ENCODE measurements at places on chromosomes 1 and 21.

GRCh38 chr1:200401708-200402107 is 8.1 kb downstream of the ZNF281 start:
- DNase-seq = no peak

GRCh38 chr1:202805886-202806844 is 2.1 kb downstream of the KDM5B start:
- no peak for DNase-seq

GRCh38 chr1:230423261-230423660 is 2.9 kb downstream of the PGBD5 start:
- DNase-seq = no peak

DNA sequence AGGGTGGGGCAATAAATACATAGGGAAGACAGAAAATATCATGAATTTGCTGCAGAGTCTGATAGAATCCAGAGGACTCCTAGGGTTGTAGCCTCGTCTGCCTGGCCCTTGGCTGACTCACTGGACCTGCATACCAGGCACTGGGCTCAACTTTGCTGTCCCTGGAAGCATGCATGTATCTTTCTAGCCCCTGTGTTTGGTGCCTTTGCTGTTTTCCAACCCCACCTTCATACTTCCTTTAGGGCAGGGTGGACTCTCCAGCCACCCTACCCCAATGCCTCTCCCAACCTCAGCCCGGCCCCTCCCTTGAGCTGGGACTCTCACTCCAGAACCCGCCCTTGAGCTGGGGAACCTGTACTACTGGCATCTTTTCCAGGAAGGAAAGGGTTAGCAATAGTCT is 1.2 kb downstream of the RAB25 start:
- no peak for DNase-seq

GRCh38 chr1:206969090-206969489 is 1.2 kb downstream of the FCAMR start:
- DNase-seq = no peak

GRCh38 chr1:219621047-219621786 is 8.3 kb upstream of the ZC3H11B start:
- DNase-seq = no peak

DNA sequence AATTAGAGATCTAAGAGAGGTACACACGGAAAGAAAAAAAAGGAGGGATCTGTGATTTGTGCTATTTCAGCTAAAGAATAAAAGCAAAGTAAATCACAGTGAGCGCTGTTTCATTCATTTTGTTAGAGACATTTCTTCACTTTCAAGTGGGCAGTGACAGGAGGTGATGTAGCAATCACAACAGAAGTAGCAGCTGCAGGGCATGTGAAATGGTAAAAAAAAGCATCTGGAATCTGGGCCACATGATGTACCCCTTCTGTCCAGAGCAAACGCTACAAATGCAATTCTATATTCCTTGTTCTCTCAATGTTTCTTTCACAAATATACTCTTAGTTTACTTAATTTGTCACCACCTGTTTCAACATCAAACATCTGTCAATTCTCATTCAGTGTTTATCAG is 786.5 kb downstream of the LRRIQ3 start:
- DNase-seq = no peak

DNA sequence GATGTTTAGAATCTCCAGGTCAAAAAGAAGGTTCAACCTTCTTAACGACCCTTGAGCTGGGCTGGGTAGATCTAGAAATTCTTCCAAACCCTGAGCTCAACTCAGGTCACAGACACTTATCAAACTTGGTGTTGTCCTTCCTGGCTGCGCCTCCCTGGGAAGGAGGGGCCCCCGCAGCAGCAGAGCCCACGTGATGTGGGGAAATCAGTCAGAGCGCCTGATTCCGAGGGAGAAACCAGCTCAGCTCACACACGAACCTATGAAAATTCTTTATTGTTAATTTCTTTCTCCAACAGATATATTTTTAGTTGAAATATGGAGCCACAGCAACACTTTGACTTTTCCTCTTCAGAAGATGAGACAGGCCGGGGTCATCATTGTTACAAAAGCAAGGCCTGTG is 24.3 kb upstream of the CLSTN1 start:
- DNase-seq = peak; percentile 43

GRCh38 chr1:19330449-19331135 is 18.5 kb downstream of the SLC66A1 start:
- DNase-seq = no peak

DNA sequence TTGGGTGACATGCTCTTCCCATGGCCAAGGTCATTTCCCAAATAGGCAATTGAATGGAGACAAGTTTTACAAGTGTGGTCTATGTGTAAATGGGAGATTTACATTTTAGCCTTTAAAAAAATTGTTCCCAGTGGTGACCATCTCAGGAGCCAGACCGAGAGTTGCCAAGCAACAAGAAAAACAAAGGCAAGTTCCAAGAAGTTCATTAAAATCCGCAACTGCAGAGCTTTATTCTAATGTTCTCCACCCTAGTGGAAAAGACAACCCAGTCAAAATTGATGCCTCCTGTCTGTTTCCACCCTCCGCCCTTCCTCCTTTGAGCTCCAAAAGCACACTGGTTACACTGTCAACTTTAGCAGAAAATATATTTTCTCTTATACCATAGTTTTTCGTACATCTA is 33.2 kb upstream of the CD55 start:
- DNase-seq = no peak

GRCh38 chr1:23528250-23528978 is 2.6 kb downstream of the E2F2 start:
- peak; percentile 86 for DNase-seq
